Activated CD8-positive, alpha-beta memory T cell treated with anti-CD3 and anti-CD28 coated beads for 4 hours (primary cell): ENCODE measurements at places on chromosomes 13 and 19.

DNA sequence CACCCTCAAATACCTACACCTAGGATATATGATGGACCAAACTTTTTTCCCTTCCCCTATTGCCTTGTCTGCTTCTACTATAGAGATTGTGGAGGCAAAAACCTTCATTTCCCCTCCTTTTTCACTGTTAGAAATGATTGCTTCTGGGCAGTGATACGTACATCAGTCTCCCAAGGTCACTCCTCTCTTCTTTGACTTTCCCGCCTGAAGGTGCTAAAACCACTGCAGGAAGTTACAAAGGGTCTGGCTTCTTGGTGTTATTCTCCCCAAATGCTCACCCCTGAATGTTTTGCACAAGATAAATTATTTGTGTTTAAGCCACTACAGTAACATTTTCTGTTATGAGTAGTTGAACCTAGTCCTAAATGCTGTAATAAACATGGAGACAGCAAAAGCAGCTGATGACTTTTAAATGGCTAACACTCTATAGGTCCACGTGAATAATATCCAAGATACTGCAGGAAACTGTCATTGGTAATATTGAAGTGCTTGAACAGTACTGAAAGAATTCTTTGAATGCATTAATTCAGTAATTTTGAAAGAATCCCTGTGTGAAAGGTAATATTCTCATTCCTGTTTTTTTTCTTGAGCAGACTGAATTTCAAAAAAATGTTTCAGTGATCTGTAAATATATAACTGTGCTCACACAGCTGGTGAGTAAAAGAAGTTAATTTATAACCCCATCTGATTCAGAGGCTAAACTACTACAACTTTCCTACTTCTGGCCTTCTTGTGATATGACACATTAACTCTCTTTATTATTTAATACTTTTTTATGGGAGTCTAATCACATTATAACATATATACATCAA, 865.1 kb downstream of the EFNB2 start:
- DNase-seq: no peak

DNA sequence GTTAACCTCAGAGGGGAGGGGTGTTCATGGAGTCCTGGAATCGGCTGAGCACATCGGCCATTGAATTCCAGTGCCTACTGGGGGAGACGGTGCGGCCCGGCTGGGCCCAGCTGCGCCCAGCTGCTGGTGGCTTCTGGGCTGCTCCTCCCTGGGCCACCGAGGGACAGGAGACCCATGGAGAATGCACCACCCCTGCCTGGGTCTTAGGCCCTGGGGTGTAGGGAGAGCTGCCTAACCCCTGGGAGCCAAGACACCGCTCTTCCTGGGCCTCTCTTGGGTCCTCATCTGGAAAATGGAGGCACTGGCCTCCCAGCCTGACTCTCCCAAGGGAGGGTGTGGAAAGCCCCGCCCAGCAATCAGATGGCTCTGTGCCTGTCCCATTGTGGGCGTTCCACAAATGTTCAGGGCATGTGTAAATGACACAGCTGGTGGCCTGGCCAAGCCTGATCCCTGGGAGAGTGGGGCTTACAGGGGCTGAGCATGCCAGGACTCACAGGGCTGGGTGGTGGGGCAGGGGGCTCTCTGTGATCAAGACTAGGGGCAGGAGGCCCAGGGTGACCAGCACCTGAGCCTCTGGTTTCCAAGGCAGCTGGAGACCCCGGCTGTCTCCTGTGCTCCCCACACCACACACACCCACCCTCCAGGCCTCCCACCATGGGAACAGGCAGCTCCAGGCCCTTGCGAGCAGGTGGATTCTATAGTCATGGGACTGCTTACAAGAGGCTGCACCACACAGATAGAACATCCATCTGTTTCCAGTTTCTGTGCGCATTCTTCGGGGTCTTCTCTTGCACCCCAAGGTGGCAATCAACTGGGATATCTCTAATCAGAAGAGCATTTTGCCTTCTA, 150.9 kb downstream of the URI1 start:
- no peak for DNase-seq

GRCh38 chr19:1082928-1083816, 12.0 kb downstream of the POLR2E start:
- no peak for DNase-seq

- no peak for DNase-seq
Measured at GRCh38 chr19:43331435-43332010, 22.0 kb upstream of the CD177 start.

DNA sequence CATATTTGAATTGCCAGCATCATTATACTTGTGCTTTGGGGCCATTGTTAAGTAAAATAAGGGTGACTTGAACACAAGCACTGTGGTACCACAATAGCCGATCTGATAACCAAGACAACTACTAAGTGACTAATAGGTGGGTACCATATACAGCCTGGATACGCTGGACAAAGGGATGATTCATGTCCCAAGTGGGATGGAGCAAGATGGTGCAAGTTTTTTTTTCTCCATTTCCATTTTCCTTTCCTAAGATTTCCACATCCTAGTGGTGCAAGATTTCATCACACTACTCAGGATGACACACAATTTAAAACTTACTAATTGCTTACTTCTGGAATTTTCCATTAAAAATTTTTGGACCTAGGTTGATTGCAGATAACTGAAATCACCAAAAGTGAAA, 15.1 kb downstream of the BRCA2 start:
- no peak for DNase-seq

- no peak for DNase-seq
Measured at GRCh38 chr19:11370744-11371143, 3.7 kb upstream of the SWSAP1 start.

- no peak for DNase-seq
Measured at GRCh38 chr13:39788102-39788501, 132.6 kb downstream of the COG6 start.

GRCh38 chr19:7355871-7356270, 7.1 kb downstream of the ARHGEF18 start:
- no peak for DNase-seq

DNA sequence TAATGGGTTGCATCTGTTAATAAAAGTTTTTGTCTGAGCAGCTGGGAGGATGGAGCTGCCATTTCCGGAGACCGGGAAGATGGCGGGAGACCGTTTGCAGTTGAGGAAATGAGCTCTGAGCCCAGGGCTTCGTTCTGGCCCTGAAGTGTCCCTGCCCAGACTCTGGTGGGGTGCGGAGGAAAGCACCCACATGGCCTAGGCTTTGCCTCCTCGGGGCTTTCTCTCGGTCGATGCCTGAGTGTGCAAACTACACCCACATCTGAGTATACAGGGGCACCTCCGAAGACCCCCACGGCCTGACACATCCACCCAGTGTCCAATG, 15.6 kb upstream of the NANOS3 start:
- no peak for DNase-seq

GRCh38 chr13:101115762-101116171, 300.5 kb downstream of the NALCN start:
- no peak for DNase-seq

GRCh38 chr13:60093425-60094019, 70.2 kb downstream of the DIAPH3 start:
- DNase-seq: no peak

GRCh38 chr13:109113427-109113826, 484.0 kb downstream of the MYO16 start:
- DNase-seq: no peak

DNA sequence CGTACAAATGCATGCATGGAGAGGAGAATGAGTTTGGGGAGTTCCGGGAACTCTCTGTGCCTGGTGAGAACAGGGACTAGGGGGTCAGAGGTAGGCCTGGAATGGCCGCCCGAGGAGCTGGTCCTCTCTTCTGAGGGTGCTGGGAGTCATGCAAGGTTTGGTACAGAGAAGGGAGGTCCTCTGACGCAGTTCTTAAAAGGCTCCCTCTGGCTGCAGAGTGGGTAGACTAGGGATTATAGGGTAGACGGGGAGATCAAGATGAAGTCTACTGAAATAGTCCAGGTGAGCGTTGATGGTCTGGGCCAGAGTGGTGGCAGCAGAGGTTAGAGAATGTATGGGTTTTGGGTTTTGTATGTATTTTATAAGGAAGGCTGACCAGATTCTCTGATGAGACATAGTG, 796 bp downstream of the ZNF304 start:
- no peak for DNase-seq

DNA sequence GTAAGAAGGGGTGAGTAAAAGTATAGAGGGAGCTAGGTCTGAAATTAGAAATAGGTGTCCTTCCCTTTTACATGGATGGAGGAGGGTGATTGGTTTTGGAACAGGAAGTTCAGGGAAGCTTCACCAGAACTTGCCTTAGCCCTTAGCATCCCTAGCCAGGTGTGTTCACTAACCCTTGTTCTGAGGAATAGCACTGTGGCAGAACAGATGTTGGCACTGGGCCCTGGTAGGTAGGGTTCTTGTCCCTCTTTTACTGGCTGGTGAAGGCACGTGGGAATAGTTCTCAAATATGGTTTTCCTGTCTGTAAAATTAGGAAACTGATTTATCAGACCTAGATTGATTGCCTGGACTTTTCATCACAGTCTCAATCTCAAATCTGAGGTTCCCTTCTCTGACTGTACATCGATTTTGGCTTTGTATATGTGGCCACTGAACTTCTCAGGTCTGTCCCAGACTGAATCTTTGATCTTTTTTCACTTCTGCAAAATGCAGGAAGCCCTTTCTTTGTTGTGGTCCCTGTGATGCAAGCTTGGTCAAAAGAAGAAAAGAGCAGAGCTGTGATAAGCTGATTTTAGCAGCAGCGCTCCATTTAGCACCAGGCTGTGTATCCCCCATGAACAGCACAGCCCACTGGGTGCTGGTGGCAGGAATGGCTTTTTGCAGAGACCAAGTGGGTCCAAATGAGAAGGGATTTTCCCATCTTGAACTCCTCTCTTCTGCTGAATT, 86.2 kb upstream of the HTR2A start:
- DNase-seq: no peak

DNA sequence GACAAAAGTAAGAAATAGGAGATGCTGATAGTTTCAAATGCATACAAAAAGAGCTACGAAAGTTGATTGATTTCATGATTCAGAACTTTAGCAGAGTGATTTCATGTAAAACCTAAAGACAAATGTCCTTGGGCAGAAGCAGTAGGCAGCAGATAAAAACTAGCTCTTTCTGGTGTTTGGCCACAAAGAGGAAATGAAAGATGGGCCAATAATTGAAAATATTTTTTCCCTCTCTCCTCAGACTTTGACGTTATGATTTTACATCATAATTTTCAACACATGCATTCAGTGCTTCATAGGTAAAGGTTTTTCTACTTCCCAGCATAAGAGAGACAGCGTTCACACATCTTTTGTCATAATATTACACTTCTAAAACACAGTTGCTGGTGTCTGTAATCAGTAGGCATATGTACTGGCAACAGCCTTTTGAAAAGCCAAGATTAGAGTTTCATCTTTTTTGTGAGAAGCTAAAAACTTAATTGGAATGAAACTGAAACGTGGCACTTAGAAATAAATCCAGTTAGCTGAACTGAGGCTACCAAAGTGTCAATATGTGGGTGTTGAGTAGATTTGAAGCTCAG, 9.3 kb downstream of the SCEL start:
- no peak for DNase-seq

GRCh38 chr13:74708629-74709028, 574.4 kb upstream of the KLF12 start:
- DNase-seq: no peak

GRCh38 chr19:58569191-58569942, 3.8 kb downstream of the MZF1 start:
- no peak for DNase-seq

GRCh38 chr13:47553329-47553977, 447.6 kb downstream of the SUCLA2 start:
- DNase-seq: no peak

GRCh38 chr19:2652504-2653099, 49.9 kb downstream of the GNG7 start:
- DNase-seq: no peak

GRCh38 chr13:36515466-36515865, 83.2 kb downstream of the CCNA1 start:
- no peak for DNase-seq

- no peak for DNase-seq
Measured at GRCh38 chr19:6739883-6740588, 556 bp downstream of the TRIP10 start.

- no peak for DNase-seq
Measured at GRCh38 chr19:38267761-38268483, 3.5 kb downstream of the SPINT2 start.

DNA sequence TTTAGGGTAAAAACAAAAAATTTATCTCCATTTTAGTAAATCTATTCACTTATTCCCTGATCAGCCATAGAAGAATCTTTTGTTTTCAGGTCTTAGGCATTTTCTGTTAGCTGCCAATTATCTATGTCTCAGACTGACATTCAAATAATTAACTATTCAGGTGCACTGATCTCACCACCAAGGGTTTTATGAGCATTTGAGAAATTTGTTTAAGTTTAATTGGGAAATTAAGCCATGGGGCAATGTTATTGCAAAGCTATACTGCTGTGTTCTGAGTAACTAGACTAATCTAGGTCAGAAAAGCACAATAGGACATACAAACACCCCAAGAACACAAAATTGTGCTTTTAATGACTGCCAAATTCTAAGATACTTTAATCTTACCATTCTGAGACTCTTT, 210.7 kb upstream of the EDNRB start:
- DNase-seq: no peak

- no peak for DNase-seq
Measured at GRCh38 chr13:111380431-111380830, 60.0 kb downstream of the TEX29 start.

DNA sequence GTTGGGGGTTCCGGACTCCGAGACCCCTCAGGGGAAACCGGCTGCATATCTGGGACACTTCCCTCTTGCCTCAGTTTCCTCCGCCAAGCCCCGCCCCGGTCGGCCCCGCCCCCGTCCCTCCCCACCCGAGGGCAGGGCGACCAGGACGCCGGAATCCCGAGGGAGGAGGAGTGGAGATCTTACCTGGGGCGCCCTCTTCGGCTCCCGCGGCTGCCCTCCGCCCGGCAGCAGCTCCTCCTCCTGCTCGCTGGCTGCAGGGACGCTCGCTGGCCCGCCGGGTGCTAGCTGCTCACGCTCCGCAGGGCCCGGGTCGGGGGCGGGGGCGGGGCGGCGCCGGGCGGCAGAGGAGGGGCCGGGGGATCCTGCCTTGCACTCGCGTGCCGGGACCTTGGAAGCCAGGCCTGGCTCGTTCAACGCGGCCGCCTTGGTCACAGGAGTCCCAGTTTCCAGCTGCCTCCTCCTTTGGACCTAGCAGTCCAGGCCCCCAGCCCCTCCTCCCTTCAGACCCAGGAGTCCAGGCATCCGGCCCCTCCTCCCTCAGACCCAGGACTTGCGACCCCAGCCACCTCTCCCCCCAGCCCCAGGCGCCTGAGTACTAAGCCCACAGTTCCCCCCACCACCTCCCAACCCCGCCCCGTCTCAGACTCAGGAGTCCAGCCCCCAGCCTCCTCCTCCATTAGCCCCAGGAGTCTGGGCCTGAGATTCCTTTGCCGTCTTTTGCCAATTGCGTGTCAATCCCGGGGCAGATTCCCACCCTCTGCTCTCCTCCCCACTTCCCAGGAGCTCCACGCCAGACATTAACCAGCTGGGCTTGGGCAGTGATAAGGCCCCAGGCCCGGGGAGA, at the start of gene NTF4:
Gene NTF4, minus strand, starts transcription at position 51 of the 844 bp plus-strand sequence. CDS start 2,821 bp downstream, outside the sequence.
- DNase-seq: no peak
